ENCODE measurements at places on chromosomes 2 and 18. TPM values are rescaled to one million over a fixed set of nuclear protein-coding genes. Genes with fewer than 3 reads are reported as not detected.
A peak's percentile ranks its signal among the peaks of the same experiment; 100 is the strongest.

The SCN1A gene
- total RNA-seq = not detected

The ACVR1 gene
- 19.0 TPM for total RNA-seq

DNA sequence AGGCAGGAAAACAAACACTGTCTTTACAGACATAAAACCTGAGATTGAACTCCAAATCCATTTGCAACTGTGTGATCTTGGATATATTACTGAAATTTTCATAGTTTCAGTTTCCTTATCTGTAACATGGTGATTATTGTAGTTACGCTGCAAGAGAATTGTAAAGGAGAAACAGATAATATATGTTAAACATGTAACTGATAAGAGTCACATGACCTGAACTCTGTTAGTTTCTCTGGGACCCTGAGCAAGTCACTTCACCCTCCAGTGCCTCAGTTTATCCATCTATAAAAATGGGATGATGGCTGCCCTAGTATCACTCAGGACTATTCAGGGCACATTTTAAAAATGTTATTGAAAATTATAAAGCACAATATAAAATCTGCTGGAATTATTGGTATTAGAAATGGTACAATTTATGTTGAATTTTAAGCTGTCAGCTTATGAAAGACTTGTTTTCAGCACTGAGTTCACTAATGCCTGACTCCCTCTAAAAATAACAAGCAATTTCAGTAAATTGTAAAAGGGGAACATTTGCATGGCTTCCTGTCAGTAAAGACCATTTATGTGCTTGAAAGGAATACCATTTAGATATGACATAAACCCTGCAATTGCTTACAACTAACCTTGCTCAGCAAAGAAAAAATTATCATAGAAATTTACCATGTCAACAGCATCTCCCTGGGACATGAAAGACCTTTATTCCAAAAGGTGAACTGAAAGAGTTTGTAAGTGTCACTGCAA lies 393.5 kb downstream of the RAD51AP2 start:
- no peak for DNase-seq

DNA sequence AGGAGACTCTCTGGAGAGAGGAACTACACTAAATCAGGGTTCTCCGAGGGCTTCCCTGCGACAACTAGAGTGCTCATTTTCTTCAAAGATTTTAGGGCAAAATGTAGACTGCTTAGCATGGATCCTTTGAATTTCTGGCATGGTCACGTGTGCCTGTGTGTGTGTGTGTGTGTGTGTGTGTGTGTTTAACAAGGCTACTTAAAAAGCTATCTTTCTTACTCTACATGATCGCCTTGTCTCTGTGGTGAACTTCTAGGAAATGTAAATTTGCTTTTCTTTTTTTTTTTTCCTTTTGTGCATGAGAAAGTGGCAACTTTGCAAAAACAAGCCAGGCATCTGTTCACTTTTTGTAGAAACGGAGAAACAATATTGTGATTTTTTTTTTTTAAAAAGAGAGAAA lies 43.9 kb downstream of the SOX11 start:
- no peak for DNase-seq

- no peak for DNase-seq
Observed at GRCh38 chr2:47039913-47040562, 115.1 kb downstream of the STPG4 start.

- no peak for DNase-seq
Observed at GRCh38 chr2:165530-165929, 98.3 kb downstream of the SH3YL1 start.

DNA sequence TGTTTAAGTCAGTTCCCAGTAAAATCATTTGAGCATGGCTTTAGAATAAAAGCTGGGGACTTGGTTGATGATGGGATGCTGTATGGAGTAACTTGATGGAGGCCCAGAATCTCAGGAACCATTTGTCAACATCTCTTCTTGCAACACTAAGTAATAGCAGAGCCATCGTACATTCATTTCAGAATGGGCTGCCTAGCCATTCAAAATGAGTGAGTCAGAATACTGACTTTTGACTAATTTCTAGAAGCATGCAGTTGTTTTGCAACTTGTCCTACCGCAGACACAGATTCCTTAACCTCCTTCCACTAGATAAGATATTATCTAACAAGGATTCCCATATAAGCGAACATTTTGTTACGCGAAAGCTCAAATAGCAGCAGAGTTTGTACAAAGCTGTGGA lies 229.5 kb downstream of the CNTNAP5 start:
- DNase-seq = no peak

DNA sequence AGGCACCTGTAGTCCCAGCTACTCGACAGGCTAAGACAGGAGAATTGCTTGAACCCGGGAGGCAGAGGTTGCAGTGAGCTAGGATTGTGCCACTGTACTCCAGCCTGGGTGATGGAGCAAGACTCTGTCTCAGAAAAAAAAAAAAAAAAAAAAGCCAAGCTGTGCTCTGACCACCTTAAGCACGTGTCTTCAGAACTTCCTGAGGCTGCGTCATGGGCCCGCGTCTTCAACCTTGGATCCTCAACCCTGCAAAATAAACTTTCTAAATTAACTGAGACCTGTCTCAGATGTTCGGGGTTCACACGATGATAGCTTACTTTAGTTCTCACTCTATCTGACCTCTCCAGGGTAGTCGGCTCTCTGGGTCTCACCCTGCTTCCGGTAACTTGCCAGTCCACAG lies 65.8 kb upstream of the CABLES1 start:
- DNase-seq = peak; percentile 52

DNA sequence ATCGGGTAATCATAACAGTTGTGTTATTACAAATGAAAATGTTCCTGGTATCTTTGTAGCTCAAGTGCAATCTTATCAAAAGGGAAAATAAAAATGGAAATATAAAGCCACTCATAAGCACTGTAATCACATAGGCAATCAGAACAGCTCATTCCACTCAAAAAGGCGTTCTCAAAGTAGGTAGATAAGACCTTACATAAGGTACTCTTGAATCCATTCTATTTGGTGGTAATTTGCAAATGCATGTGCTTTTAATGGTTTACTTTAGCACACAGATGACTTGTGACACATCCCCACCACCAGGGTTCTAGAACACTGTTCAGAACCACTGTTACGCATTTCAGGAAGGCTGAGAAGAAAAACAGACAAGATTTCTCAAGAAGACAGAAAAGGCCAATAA lies 86.7 kb upstream of the NARS1 start:
- DNase-seq = no peak

DNA sequence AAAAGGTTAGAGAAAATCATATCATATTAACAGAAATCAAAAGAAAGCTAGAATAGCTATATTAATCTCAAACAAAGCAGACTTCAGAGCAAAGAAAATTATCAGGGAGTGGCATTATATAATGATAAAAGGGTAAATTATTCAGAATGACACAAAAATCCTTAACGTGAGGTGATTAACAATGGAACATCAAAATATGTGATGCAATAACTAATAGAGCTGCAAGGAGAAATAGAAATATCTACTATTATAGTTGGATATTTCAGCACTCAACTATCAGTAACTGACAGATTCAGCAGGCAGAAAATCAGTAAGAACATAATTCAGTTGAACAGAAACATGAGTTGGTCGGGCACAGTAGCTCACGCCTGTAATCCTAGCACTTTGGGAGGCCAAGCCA lies 275.1 kb upstream of the FSIP2 start:
- DNase-seq = no peak

DNA sequence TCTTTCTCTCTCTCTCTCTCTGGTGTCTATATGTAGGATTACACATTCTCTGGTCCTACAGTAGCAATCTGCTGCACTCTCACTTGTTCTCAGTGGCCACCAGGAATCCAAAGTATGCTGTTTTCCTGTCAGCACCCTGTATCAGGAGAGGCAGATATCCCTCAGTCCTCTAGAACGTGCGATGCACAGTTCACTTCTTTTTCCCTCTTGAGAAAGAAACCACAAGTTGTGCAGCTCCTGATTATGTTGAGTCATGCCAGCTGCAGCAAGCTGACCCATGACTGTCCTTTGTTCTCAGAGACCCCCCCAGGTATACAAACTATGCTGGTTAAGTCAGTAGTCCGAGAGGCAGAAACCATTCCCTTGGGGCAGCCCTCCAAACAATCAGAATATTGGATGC lies 54.6 kb downstream of the LANCL1 start:
- no peak for DNase-seq

DNA sequence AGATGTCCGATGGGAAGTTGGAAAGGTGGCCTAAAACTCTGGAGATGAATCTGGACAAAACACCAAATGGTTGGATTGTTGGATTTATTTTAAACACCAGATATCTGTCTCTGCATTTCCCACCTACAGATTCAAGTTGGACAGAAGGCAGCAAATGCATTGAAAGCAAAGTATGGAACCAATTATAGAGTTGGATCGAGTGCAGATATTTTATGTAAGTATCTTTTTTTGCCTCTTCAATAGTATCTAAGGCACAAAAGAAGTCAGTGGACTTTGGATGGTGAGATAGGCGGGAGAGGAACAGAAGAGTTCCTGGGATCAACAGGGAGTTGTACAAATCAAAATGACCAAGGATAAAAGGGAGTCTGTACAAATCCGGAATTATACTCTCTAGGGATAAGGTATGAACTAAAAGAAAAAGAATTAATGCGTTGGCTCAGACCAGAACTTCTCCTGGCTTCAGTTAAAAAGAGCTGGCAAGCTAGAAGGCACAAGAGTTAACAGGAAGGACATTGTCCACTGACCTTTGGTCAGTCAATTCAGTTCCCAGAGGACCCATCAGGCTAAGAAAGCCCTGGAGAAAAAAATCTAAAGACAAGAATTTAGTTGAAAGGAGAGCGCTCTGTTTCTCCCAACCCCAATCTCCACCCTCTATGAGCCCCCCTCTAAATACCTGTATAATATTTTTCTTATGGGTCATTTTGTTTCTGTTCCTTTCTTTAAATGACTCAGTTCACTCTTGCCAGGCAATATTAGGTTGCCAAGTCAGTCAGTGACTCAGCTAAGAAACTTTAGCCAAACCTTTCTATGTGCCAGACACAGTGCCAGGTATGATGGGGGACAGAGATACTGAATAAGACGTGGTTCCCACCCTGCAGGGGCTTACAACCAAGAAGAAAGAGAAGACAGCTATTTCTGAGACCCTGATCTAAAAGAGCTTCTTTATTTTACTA lies 29.1 kb downstream of the CPO start:
- no peak for DNase-seq

GRCh38 chr2:85444629-85445172 lies 26.2 kb downstream of the SH2D6 start:
- DNase-seq = no peak

DNA sequence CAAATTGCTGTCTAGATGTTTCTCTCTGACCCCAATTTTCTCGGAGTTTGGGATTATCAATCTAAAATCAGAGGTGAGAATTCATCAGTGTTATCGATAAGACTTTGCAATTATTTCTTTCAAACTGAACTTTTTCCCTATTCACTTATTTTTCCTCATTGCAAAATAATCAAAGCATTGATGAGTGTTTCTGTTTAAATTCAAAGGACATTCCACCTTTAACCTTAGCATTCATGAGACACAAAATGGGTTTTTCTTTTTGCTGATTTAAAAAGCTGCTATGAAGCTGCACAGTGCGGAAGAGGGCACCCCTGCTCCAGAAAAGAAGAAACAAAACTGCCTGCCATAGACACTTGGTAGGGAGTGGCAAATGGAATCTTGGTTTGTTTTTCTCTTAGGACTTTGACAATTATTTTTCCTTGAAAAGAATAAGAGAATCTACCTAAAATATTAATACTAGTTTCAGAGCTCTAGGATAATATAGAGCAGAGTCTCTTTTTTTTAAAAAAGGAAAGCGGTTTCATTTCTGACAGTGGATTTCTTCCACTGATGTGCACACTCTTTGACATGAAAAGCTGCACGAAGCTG lies 203.4 kb downstream of the TGIF1 start:
- DNase-seq = no peak
